Memory B cell (primary cell): ENCODE measurements at places on chromosomes 12 and 14.

DNA sequence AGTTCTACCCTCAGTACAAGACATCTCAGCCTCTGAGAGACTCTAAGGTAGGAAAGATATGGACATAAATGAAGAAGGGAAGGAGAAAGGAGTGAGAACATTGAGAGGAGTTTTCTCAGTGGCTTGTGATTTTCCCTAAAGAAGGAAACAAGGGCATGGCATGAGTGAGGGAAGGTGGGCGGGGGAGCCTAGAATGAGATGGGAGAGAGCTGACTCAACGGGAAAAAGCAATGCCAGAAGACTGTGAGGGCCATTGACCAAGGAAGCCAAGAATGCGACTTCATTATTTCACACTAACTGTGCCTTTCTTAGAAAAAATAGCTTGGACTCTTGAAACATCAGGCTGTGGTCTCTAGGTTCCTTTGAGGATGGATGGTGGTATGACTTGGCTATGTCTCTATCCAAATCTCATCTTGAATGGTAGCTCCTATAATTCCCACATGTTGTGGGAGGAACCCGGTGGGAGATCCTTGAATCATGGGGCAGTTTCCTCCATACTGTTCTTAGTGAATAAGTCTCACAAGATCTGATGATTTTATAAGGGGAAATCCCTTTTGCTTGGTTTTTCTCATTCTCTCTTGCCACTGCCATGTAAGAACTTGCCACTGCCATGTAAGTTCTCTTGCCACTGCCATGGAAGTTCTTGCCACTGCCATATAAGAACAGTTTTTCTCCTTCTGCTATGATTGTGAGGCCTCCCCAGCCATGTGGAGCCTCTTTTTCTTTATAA, 279.6 kb downstream of the NUAK1 start:
- DNase-seq: no peak

- DNase-seq: no peak
Observed at GRCh38 chr12:117096501-117097042, 2.6 kb downstream of the TESC start.

GRCh38 chr12:61853945-61854344, 406.3 kb upstream of the USP15 start:
- no peak for DNase-seq

- no peak for DNase-seq
Observed at GRCh38 chr12:16002880-16003279, 91.7 kb downstream of the DERA start.

DNA sequence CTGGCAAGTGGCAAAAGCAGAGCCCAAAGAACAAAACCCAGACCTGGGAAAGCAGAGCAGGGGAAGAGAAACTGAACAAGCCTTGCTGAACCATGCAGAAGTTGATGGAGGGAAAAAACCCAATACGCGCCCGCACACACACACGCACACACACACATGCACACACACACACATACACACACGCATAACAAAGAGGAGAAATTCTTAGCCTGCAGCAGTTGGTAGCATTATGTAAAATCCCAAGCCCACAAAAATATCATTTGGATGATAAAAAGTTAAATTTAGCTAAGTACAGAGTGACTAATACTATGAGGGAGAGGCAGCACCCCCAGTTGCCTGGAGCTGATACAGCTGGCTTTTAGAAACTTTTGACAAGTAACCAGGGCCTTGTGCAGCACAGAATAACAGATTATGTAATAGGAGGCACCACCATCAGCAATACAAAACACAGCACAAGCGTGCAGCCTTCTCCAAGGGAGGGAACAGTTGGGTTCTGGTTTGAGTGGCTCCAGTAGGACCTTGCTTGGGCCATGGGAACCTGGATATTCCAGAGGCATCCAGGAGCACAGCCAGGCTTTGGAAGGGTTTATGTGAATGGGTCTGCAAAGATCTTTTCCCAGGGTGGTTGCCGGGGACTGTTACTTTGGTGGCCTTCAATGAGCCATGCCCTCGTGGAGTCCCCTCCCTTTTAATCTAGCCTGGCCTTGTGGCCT, 35.3 kb downstream of the PITPNM2 start:
- DNase-seq: peak; percentile 68

GRCh38 chr14:49972823-49973222, 79.9 kb downstream of the ARF6 start:
- no peak for DNase-seq

- no peak for DNase-seq
Observed at GRCh38 chr12:107654873-107655272, 30.7 kb upstream of the PWP1 start.

GRCh38 chr12:53346491-53346890, 10.3 kb upstream of the SP7 start:
- DNase-seq: no peak

GRCh38 chr12:118307069-118307954, 65.4 kb downstream of the TAOK3 start:
- no peak for DNase-seq

DNA sequence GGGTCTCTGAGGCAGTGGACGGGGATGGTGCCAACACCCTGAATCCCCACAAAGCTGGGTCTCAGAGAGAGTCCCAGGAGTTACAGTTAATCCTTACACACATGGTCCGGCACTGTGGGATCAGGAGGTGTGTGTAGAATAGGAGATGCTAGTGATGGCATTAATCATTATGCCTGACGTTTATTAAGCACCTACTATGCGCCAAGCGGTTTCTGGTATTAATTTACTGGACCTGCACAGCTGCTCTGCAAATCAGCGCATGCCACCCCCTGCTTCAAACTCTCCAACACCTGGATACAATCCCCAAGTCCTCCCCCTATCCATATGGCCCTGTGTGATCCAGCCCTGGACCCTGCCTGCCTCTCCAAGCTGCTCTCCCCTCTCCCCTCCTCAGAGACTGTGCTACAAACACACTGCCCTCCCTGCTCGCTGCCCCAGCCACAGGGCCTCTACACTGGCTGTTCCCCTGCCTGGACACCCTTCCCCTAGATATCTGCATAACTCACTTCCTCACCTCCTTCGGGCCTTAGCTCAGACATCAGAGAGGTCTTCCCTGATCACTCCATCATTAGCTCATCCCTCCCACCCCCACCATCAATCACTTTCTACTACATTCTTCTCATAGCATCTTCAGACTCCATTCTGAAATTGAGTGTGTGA, 86.0 kb downstream of the RFLNA start:
- no peak for DNase-seq

DNA sequence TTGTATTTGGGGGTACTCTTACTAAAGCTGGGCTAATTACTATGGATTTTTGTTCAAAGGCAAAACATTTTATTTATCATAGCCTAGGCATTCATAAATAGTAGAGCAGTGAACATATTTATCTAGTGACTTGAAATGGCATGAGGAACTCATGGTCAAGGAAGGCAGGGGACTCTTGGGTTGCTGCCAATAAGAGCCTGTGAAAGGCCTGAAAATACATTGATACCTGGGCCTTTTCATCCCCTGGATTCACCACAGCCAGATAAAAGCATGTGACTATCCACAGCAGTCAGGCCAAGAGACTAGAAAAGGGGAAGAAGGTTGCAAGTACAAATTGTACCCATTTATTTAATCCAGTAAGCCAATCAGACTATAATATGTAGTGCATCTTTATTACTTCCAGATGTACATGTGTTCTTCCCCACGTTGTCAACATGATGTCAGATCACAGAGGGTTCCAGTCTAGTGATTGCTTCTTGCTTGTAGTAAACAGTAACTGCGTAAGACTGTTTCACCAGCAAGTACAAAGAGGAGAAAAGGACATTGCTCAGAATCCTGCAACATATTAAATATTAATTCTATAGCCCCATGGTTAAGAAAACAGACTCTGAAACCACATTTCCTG, 409.7 kb downstream of the NOVA1 start:
- no peak for DNase-seq

GRCh38 chr12:87651670-87652425, 377.4 kb downstream of the C12orf50 start:
- no peak for DNase-seq

- no peak for DNase-seq
Observed at GRCh38 chr12:39620659-39621658, 1.4 kb upstream of the ABCD2 start.

GRCh38 chr12:68406134-68406576, 74.0 kb upstream of the MDM1 start:
- no peak for DNase-seq

DNA sequence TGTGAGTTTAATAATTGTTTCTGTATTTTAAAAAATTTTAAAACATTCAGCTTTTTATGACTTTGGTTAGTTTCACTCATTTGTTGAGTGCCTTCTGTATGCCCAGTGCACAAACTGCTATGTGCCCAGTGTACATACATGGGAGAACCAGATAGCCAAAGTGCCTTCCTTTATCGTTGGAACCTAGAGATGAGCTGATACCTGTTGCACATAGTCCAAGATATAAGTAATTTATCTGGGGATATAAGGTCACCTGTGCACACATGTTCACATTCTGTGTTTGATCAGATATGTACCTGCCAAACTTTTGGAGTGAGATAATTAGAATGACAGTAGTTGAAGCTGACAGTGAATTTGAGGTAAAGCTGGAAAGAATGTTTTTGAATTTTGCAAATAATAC, 37.9 kb downstream of the RAB21 start:
- no peak for DNase-seq

DNA sequence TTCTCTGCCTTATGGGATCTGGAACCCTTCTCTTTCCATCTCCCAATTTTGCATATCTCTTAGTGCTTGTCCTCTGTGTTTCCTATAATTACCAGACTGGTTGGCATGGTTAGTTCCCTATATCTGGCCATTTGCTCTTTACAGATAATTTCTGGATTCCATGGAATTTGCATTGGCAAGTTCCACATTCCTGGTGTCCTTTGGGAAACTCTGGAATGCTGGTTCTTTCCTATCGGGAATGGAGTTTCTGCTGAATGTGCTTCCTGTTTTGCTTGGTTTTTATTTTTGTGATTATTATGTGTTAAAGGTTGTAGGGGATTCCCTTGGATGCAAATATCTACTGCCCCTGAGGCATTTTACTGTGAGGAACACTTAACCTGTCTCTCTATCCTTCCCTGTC, 193.0 kb upstream of the BTG1 start:
- no peak for DNase-seq

- no peak for DNase-seq
Observed at GRCh38 chr12:68940731-68941130, 7.8 kb upstream of the CPM start.

DNA sequence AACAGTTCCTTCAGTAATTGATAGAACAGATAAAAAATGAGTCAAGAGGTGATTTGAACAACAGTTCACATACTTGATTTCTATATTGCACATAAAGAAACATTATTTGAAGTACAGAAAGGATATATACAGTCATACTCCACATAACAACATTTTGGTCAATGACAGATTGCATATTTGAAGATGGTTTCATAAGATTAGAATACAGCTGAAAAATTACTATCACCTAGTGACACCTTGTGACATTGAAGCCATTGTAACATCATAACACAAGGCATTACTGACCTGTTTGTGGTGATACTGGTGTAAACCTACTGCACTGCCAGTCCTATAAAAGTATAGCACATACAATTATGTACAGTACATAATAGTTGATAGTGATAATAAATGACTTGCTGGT, 43.1 kb upstream of the ABCC9 start:
- no peak for DNase-seq

- DNase-seq: no peak
Observed at GRCh38 chr12:75482646-75483045, 2.1 kb downstream of the GLIPR1 start.

GRCh38 chr14:52797653-52798052, 6.2 kb upstream of the GNPNAT1 start:
- no peak for DNase-seq

GRCh38 chr12:6735448-6736191, 11.8 kb downstream of the COPS7A start:
- DNase-seq: no peak

DNA sequence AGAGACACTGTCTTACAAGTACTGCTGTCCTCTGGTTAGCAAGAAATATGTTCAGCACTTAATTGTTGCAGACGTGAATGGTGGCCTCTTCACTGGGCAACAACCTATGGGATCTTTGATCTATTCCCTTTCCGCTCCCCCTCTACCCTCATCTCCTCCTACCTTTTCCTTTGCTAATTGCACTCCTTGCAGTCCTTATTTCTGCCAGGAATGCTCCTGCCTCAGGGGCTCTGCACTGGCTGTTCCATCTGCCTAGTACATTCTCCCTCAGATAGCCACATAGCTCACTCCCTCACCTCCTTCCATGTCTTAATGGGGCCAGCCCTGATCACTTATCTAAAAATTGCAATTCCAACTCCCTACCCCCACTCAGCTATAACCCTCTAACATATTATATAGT, 4.5 kb upstream of the NFYB start:
- DNase-seq: no peak

DNA sequence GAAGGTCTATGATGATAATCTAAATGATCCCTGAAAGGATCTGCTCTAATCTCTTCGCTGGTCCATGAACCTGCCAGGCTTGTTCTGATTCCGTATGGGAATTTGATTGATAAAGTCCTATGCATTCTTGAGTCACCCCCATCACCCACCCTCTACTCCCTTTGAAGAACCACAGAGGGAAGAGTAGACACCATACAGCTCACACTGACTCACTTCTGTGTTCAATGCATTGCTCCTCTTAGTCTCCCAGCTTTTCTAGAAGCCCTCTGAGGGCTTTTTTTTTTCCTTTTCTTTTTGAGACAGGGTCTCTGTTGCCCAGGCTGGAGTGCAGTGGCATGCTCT, 18.5 kb upstream of the GPRC5A start:
- DNase-seq: no peak

DNA sequence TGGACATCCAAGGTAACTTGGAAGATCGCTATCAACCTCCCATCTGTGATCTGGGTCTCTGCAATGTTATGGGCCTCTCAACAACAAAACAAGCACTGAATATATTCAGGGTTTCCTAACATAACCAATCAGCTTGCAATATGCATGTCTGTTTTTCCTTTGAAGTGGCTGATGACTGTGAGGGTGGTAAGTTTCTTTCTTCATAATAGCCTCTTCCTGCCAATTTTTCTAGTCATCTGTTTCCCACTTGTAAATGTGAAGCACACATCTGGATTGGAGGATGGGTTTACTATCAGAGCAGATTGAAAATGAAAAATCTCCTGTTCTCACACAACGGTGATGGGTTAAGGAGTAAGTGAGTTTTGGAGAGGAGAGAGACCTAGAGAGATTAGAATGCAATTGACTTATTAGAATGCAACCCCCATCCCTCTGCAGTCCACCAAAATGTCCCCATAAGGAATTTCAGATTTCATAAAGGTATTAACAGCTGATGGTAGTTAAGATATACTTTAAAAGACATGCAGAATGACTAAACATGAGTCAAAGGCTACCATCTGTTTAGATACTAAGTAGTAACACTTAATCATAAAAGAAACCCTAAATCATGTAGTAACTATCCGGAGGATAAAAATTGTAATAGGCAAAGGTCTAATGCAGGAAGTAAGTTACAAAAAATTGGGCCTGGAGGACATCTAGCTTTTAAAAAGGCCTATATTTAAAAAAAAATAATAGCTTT, 58.4 kb upstream of the SAV1 start:
- no peak for DNase-seq

- DNase-seq: no peak
Observed at GRCh38 chr12:97112136-97112535, 205.1 kb downstream of the NEDD1 start.
